ENCODE measurements at places on chromosomes 6 and 20.

DNA sequence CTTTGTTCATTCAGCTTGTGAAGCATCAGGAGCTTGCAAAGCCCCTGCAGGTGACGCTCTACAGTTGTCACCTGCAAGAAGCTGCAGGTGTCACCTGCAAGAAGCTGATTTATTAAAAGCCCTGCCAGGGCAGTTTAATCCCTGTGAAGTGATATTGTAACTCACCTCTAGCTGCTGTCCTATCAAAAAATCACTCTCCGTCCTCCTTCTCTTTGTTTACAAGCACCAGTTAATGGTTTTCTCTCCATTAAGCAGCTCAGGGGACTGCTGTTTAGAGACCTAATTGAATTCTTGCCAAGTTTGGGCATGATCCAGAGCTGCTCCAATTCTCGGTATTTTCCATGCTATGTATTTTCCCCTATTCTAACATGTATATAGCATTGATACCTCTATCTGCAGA is 345.9 kb downstream of the ARHGAP18 start:
- no peak for DNase-seq

DNA sequence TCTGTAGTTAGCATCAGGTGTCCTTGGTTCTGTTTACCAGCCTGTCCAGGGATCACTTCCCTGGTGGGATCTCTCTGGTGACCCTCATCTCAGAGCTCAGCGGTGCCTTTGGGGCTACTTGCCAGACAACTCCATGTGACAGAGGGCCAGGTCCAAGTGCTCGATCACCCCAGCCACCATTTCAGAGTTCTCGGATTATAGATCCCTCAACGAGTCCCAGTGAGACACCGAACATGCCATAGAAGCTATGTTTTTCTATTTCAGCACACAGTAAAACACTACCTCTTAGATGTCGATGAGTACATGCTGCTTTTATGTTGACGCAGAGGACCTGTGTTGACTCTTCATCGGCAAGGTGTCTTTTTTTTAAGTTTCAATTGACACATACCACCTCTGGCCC is 170.1 kb upstream of the AKAP12 start:
- DNase-seq = no peak

DNA sequence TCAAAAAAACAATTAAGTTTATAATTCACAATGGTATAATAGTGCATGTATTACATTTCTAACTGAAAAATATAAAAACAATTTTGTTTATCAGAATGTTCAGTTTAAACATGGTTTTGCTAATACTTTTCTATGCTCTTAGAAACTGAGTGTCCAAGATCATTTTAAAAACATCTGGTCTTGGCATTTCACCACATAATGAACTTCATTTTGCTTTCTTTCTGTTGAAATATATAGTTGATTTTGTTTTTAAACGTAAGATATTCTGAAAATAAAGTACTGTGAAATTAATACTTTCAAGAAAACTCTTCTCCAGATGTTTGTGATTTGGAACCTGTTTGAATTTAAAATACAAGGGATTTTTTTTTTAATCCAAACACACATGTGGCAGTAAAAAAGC is 264.4 kb downstream of the COL12A1 start:
- DNase-seq = no peak

GRCh38 chr6:133377219-133377618 is 136.1 kb downstream of the EYA4 start:
- DNase-seq = no peak

GRCh38 chr6:14375930-14376329 is 258.4 kb downstream of the CD83 start:
- DNase-seq = no peak

DNA sequence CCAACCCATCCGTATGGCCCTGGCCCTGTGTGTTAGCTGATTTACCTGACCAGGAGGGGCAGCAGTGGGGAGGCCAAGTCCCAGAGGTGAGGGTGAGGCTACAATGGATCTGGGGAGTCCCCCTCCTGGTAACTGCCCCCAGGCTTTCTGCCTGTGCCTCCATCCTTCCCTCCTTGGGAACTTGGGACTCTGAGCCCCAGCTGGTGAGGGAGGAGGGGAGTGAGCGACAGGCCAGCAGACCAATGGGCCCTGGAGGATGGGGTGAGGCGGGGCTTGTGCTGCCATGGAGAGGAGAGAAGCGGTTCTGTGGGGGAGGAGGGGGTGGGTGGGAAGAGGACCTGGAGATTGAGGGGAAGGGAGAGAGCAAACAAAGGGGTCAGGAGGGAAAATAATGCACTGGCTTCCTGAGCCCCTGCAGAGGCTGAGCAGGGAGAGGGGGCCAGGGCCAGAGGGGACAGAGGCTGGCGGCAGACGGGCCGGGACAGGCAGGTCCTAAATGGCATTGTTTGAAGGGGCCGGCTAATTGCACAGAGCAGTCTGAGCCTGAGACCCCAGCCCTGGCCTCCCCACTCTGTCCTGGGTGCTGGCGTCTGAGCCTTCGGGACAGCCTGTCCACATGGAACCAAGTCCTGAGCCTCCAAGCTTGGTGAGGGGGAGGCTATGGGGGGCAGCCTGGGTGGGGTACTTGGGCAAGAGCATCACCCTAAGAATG is 17.5 kb downstream of the DNMT3B start:
- DNase-seq = no peak

DNA sequence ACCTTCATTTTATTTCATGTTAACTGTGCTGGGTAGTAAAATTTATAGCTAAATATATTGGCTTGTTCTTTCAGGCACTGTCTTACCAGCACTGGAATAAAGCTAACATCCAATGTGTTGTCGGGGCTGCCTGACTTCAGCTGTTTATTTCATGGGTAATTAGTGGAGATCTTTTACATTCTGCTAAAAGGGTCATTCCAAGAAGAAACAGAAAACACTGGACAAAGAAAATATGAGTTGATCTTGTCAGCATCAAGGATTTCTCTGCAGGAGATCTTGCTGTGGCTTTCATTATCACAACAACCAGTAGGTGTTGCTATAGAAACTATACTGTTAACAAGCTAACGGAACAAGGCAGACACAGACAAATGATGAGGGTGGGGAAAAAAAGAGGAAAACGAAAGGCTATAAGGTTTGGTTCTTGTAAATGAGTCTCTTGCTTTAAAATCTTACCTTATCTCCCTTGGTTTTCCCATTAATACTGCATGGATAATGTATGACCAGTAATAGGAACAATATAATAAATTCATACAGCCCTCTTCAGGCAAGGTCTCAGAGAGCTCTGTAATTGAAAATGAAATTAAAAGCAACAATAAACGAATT is 206.8 kb downstream of the SIM1 start:
- peak; percentile 46 for DNase-seq

GRCh38 chr6:36788768-36789167 is 50.5 kb downstream of the CPNE5 start:
- DNase-seq = no peak

- DNase-seq = no peak
Observed at GRCh38 chr20:8094415-8094818, 37.6 kb upstream of the PLCB1 start.

- peak; percentile 77 for DNase-seq
Observed at GRCh38 chr6:106444777-106445507, 84.4 kb downstream of the CRYBG1 start.

- no peak for DNase-seq
Observed at GRCh38 chr20:37925265-37926165, 22.6 kb downstream of the VSTM2L start.

- peak; percentile 35 for DNase-seq
Observed at GRCh38 chr6:26122005-26122388, 34.8 kb downstream of the HFE start.

DNA sequence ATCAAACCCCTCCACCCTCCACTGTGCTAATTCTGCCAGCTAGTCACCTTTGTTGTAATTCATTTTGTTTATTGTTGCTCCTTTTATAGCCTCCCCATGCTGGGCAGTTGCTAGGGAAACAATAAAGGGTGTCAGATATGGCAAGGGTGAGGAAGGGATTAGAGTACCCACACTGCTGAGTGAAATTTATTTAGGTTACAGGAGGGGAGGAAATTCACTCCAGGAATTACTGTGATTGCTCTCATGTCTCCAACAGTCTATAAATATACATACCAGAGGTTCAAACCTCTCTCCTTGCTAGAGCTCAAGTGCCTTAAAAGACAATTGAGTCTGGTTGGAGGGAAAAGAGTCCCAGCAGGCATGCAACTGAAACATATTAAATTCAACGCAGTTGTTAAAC is 90.6 kb upstream of the ADGRF1 start:
- no peak for DNase-seq
